ENCODE measurements at places on chromosomes 7 and 10.

DNA sequence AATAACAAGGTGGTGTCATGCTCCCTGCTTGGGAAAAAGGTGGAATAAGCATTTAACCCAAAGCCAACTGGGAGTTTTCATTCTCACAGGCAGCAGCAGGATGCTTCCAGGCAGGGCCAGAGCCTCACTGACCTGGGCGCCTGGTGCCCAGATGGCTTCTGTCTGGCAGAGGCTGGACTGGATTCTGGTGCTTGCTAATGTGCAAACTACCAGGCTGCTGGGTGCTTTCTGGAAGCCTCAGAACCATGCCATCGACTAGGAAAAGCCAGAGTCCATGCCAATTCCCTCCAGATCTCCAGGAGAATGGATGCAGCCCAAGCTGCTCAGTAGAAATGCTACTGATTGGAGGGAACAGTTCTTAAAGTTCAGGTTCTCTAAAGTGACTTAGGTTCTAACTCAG lies 36.2 kb downstream of the VIPR2 start:
- no peak for DNase-seq

- DNase-seq, result no peak
These were observed 299.9 kb upstream of the PITRM1 start for GRCh38 chr10:3472287-3473051.

- DNase-seq, result no peak
These were observed 34.2 kb upstream of the IL15RA start for GRCh38 chr10:6011558-6011957.

- DNase-seq, result no peak
These were observed 684.3 kb upstream of the NRP1 start for GRCh38 chr10:34018784-34019183.

- DNase-seq, result no peak
These were observed 162.9 kb downstream of the GRK5 start for GRCh38 chr10:119370111-119370741.

- no peak for DNase-seq
These were observed 525.0 kb upstream of the SEMA3D start for GRCh38 chr7:85711894-85712293.

- DNase-seq, result no peak
These were observed 86.5 kb downstream of the RALA start for GRCh38 chr7:39709768-39710311.

DNA sequence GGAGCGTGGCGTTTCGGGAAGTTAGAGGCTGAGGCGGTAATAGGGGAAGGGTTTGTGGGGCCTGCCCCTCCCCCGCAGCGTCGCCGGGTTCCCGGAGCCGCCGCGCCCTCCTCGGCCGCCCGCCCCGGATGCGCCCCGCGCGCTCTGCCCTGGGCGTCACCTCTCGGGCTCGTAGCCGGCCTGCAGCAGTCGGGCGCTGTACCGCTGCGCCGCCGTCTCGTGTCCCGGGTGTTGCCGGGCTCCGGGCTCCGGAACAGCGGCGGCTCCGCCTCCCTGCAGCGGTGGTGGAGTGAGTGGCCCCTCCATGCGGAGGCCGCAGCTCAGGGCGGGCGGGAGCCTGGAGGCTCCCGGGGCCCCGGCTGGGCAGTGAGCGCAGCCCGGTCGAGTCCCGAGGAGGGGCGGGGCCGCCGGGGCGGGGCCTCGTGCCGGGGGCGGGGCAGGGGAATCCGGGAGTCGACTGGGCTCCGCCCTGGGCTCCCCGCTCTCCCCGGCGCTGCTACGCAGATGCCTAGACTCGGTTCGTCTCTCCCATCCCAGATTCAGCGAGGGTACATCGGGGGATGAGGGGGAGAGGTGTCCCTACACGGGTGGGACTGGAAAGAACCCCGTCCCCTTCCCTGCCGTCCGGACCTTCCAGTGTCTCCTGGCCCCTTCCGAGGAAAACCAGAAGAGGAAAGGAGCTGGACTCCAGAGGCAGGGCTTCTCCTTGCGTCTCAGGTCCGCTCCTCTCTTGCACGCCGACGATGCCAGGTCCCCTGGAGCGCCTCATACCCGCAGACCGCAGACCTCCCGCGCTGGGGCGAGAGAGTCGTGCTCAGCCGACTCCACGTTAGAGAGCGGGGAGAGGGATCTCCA lies at the start of gene IMPDH1:
Gene IMPDH1 (minus strand): TSS at position 387 of the 855 bp plus-strand sequence. CDS start 81 bp downstream, at position 306.
- no peak for DNase-seq

GRCh38 chr10:132684164-132684891 lies 101.6 kb downstream of the NKX6-2 start:
- no peak for DNase-seq

- peak; percentile 39 for DNase-seq
These were observed 15.5 kb upstream of the SLC18A3 start for GRCh38 chr10:49594594-49594993.

GRCh38 chr7:47664650-47665195 lies 82.8 kb upstream of the TNS3 start:
- no peak for DNase-seq

GRCh38 chr10:75718991-75719390 lies 287.6 kb downstream of the LRMDA start:
- peak; percentile 35 for DNase-seq

All from NCI-H446 treated with DMSO at 0.1 percent for 48 hours (cell line).